ENCODE measurements at places on chromosomes 3 and 15. TPM values are rescaled to one million over a fixed set of nuclear protein-coding genes. Genes with fewer than 3 reads are reported as not detected.

Gene KCNMB3
- 3.5 TPM for total RNA-seq

Gene PTH1R
- total RNA-seq = 4.9 TPM

Gene HIGD2B
- total RNA-seq = not detected

Gene BHLHE40
- total RNA-seq = 91.4 TPM

Gene DNAH12
- not detected for total RNA-seq

Gene ITIH3
- total RNA-seq = 2.2 TPM

Gene FANCD2OS
- total RNA-seq = not detected

Gene SOX14
- not detected for total RNA-seq

Gene PLA2G4B
- 0.57 TPM for total RNA-seq

Gene CTXN2
- 0.05 TPM for total RNA-seq

Gene GNAT1
- total RNA-seq = not detected

Gene SMCO1
- total RNA-seq = not detected

Gene CHRNA7
- 0.10 TPM for total RNA-seq

Gene SST
- not detected for total RNA-seq

Gene CCR9
- total RNA-seq = not detected

Gene RGMA
- total RNA-seq = 0.90 TPM

Gene CKMT1A
- total RNA-seq = not detected

Gene WDR72
- total RNA-seq = not detected

Gene SLC28A1
- total RNA-seq = not detected

Gene EPHB3
- 1.1 TPM for total RNA-seq

Gene NAA80
- 13.1 TPM for total RNA-seq

Gene EFCC1
- 0.29 TPM for total RNA-seq

Gene CCDC54
- not detected for total RNA-seq

Gene HIGD1A
- 249 TPM for total RNA-seq

Gene FOXL2
- 1.2 TPM for total RNA-seq

Gene CFAP92
- total RNA-seq = 0.34 TPM

Gene EFHB
- total RNA-seq = not detected

Gene LRRC31
- total RNA-seq = not detected

Gene SCN5A
- total RNA-seq = 1.7 TPM

Gene FANCD2
- 41.3 TPM for total RNA-seq

Gene SNTN
- not detected for total RNA-seq

Gene EXD1
- not detected for total RNA-seq

Gene LDHAL6B
- not detected for total RNA-seq

Gene OXTR
- 115 TPM for total RNA-seq

Gene CIDEC
- total RNA-seq = not detected

Gene TMEM40
- total RNA-seq = not detected

Gene MAPKAPK3
- total RNA-seq = 84.0 TPM

Gene ROPN1
- 0.14 TPM for total RNA-seq

Gene MESP2
- total RNA-seq = not detected

Gene RTP4
- 0.78 TPM for total RNA-seq

Gene TARS3
- 3.0 TPM for total RNA-seq

Gene ALDH1A2
- not detected for total RNA-seq

Gene GOLGA8M
- total RNA-seq = 0.79 TPM

Gene SMARCC1
- total RNA-seq = 51.2 TPM

Gene KIF23
- total RNA-seq = 103 TPM

Gene ANKUB1
- total RNA-seq = not detected

Gene WNT7A
- not detected for total RNA-seq

Gene ZNF860
- 2.3 TPM for total RNA-seq

Gene SH2D7
- not detected for total RNA-seq

Gene CLDN1
- 3.6 TPM for total RNA-seq

Gene CHDH
- 0.55 TPM for total RNA-seq

Gene C15orf62
- total RNA-seq = 0.31 TPM

Measured in A172 (cell line).